ENCODE measurements at places on chromosomes 2 and 18.

- DNase-seq, result no peak
Observed at GRCh38 chr2:221981912-221982470, 316.8 kb downstream of the PAX3 start.

DNA sequence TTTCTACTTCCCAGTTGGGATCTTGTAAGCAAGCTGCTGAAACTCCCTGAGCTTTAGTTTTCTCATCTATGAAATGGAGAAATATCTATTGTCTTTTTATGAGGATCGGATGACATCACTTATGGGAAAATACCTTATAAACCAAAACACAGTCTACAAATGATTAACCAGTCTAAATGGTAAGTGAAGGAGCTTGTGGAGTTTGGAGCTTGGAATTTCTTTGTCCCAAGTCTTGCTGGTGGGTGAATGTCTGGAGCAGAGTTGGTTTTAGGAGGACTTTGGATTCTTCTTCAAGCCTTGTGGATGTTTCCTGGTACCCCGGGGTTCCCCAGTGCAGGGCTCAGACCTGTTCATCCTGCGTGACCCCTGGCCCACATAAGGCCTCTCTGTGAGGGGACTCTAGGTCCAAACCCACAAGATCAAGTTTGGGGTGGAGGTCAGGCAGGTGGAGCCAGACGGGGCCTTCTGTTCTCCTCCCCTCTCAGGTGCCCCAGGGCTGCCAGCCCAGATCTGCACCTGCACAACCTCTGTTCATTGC is 43.2 kb downstream of the FOSL2 start:
- DNase-seq, result no peak

- DNase-seq, result no peak
Observed at GRCh38 chr2:150088538-150088937, 398.9 kb downstream of the RND3 start.

DNA sequence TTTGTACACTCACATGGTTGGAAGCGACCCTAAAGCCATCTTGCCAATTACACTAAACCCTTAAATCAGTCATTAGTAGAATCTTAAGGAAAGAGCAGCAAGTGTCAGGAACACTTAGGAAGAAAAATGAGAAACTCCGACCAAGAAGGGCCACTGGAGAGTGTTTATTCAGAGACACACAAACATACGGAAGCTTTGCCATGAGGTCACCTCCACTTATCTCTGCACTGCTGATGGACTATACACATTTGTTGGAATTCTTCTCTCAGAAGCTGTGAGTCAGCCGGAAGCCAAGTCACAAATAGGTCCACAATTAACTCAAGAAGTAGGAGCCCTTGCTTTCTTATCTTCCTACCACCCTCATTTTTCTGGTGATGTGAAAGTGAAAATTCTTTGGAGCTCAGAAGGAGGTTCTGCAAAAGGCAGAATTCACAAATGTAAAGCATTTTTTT is 21.6 kb downstream of the BMP10 start:
- DNase-seq, result no peak

GRCh38 chr2:176068419-176068832 is 15.3 kb downstream of the EVX2 start:
- no peak for DNase-seq

GRCh38 chr2:235776531-235776930 is 282.7 kb downstream of the AGAP1 start:
- DNase-seq, result no peak

DNA sequence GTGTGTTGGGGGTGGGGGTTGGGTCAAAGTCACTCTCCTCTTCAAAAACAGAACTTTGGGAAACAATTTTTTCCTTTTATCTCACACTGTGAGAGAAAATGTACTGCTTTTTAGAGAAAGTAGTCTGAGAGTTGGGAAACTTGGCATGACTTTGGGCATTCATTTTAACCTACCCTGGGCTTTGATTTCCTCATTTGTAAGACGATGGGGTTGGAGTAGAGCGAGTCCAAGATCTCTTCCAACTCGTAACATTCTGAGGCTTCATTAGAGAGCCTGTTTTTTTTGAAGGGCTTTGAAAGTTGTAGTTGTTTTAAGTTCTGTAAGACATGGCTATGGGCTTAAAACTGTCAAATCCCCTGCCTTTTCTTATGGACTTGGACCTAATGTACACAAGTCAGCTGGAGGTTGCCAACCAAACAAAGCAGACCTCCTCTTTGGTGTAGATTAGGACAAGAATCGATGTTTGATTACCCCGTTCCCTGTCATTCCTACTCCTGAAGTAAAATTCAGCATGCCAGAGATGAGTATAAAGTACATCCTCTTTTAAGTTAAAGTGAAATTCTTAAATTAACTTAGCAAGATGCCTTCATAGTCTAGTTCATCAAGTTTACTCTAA is 8.4 kb downstream of the PHLPP1 start:
- no peak for DNase-seq

GRCh38 chr2:151048331-151049054 is 213.2 kb downstream of the RBM43 start:
- DNase-seq, result no peak

DNA sequence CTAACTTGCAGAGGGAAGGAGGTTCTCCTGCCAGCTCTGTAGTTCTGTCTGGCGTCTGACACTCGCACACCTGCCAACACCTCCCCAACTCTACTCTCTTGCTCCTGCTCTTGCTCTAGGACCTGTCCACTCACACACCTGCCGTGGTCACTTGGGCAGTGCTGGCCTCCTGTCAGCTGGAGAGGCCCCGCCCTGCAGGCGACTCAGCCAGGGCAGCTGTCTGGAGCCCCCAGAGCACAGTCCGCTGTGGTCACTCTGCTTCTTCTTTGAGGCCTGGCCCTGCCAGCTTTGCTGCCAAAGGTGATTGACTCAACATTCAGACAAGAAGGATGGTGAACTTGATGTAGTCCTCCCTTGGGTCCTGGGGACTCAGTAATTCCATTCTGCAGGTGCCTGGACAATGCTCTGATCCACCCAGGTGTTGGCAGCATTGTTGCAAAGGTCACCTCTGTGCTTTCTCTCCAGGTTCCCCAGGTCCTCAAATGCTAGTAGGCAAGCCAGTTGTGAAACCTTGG is 18.7 kb downstream of the TPO start:
- no peak for DNase-seq

DNA sequence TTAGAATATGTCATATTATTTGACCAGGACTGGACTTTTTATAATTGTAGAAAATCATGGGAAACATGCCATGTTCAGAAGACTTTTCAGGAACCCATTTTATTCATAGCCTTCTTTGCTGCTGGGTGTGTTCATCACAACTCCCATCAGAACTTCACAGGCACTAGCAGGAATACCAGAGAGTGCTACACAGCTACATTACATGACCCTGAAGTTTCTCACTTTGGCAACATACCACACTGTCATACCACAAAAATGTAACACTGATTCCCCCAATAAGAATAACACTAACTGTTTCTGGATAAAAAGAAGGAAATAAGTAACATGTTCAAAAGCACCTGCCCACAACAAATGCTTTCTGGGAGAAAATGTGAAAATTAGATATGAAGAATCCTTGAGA is 405.4 kb downstream of the CDH2 start:
- no peak for DNase-seq

DNA sequence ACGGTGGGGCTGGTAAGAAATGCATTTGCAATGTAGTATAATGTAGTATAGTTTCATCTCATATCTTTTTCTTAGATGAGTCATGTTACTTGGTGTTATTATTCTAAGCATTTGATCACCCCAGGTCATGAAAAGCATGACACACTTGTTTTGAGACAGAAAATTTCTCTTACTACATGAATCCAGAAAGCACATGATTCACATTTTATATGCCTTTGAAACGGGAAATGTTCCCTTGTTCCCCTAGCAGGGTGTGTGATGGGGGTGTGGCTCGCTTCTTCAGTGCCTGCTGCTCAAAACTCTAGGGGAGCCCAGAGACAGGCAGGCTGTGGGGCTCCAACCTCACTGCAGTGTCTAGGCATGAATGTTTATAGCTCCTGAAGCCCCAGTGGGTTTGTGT is 116.0 kb upstream of the RAB27B start:
- DNase-seq, result no peak

GRCh38 chr2:41871080-41871479 is 176.7 kb upstream of the PKDCC start:
- no peak for DNase-seq

- no peak for DNase-seq
Observed at GRCh38 chr2:152613235-152613634, 104.0 kb downstream of the PRPF40A start.

GRCh38 chr2:105470979-105471378 is 72.1 kb upstream of the FHL2 start:
- DNase-seq, result no peak

DNA sequence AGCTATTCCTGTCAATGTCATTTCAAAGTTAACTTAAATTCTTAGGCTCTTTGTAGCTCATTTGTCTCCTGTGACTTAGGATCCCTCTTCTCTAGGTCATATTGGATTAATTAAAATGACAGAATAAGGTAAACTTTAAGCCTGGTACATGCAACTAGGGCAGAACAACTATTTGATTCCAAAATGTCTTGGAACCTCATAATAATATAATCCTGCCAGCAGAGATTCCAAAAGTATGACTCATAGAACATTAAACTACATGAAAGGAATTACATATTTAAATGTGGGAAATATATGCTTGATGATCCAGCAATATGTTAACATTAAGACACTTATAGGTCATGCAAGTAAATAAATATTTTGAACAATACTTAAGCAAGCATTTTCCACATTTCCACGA is 63.3 kb downstream of the COL3A1 start:
- no peak for DNase-seq

DNA sequence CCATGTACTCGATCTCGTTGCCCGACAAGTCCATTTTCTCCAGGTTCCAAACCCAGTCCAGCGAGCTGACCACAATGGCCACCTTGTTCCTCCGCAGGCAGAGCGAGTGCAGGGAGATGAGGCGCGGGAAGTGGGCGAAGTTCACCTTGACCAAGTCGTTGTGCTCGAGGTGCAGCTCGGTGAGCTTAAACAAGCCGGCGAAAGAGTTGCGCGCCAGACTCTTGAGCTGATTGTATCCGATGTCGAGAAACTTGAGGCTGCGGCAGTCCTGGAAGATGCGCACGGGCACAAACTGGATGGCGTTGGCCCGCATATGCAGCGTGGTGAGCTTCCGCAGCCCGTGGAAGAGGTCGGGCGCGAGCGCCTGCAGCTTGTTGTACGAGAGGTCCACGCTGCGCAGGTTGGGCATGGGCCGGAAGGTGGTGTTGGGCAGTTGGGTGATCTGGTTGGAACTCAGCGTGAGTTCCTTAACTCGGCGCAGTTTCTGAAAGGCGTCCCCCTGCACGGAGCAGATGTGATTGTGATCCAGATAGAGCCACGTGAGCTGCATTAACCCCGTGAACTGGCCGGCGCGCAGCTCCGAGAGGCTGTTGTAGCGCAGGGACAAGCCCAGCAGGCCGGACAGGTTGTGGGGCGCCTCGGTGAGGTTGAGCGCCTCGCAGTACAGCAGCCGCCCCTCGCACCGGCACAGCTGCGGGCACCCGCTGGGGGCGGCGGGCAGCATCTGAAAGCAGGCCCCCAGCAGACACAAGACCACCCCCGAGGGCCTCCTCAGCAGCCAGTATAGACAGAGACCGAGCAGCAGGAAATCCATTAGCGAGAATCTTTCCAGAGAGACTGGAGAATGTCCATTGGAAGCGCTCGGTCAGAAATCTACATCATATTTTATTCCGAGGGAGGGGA is 1.3 kb downstream of the LRRTM1 start:
- DNase-seq, result no peak

DNA sequence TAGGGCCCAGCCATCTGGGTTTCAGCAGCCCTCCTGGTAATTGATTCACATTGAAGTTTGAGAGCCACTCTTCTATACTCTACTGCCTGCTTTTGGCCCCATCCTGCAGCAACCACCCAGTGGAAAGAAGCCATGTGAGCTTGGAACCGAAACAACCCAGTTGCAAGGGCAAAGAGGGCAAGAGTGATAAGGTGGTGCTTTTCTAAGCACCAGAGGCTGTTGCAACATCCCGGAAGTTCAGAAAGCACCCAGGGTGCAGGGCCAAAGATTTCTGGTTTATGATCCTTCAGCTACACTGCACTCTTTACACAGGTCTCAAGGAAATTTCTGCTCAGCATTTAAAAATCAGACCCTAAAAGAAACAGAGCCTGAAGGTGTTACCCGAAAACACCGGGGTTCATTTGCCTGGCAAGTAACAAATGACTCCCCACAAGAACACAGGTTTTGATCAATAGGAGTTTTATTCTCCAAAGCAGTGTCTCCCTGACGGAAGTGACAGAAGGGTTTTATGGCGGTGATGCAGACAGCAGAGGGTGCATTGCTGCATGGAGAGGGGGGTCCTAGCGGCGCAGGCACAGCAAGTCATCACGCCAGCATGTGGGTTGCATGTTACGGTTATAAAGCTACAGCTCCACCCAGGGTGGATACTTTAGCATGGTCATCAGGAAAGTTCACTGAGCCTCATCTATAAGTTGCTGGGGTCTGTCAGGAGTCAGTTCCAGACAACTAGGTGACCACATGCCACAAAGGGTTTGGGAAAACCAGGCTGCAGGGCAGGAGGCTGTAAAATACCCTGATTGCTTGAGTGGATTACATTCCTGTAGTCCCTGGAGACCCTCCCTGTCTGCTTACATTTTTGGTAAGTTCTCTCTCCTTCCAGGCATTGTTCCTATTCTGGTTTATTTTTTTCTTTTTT is 28.8 kb upstream of the TMEM37 start:
- DNase-seq, result no peak

- no peak for DNase-seq
Observed at GRCh38 chr2:43101751-43102150, 124.7 kb downstream of the ZFP36L2 start.

DNA sequence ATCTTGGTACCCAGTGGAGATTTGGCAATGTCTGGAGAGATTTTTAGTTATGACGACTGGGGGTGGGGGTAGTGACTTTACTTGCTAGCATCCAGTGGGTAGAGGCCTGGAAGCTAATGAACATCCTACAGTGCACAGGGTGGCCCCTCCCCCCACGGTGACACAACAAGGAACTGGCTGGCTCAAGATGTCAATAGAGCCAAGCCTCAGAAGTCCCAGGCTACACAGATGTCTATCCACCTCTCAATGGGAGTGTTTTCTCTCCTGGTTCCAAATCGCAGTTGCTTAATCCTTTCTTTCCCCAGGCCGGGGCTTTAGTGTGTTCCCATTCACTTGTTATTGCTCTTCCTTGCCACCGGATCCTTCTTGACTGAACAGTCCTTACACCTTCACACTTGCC is 9.3 kb upstream of the CCBE1 start:
- DNase-seq, result no peak

DNA sequence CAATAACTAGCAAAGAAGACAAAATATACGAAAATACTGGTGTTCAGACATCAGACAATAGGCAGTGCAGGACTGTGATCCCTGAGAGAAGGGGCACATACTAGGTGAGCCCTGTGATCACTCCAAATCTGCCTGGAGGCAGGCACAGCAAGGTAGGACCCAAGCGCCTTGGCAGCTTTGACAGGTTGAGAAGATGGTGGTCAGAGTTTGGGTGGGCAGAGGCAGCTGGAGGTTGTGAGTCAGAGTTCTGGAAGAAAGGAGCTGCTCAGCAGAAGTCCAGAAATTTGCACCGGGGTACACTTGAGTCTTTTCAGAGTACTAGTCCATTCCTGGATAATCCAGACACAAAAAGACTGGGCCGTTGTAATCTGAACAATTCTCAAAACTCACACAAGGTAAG is 14.0 kb downstream of the KIF1A start:
- DNase-seq, result no peak

All from cortex of kidney (tissue), 1 donor.